ENCODE measurements at places on chromosomes 3 and 15.
A peak's percentile ranks its signal among the peaks of the same experiment; 100 is the strongest.

GRCh38 chr3:145429546-145429945 is 731.4 kb downstream of the PLOD2 start:
- H3K27me3 ChIP-seq = no peaks in the 10 kb centered on the region
- no peak overlapping the region for H3K27ac ChIP-seq
- no peaks in the 10 kb centered on the region for H3K36me3 ChIP-seq
- H3K4me3 ChIP-seq = no peak overlapping the region
- no peak for DNase-seq

DNA sequence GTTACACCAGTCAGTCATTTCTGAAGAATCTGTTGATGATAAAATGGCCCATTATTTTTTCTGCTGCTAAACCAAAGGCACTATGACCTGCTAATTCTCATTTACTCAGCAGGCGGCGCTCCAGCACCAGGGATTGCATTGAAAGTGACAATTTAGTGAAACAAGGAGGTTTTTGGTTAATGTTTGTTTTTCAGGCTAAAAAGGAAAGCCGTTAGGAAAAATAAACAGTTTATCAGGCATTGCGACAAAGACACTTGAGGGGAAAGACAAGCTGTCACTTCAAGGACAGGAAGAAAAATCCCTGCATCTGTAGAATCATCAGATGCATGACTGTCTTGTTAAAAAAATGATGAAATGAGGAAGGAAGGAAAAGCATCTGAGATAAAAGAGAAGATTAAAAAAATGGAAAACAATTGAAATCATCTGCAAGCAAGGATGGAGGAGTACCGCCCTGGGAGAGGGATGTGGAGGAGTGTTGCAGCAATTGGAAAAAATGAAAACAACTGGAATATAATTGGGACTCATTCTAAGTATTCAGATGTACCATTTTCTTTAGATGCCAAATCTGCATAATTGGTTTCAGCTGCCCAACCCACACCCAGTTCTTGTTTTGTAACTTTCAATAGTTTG is 54.0 kb downstream of the NR1D2 start:
- H3K36me3 ChIP-seq = no peaks in the 10 kb centered on the region
- H3K4me3 ChIP-seq = no peak overlapping the region
- no peak overlapping the region for H3K27ac ChIP-seq
- no peaks in the 10 kb centered on the region for H3K4me1 ChIP-seq

- no peaks in the 10 kb centered on the region for H3K27me3 ChIP-seq
- H3K27ac ChIP-seq = no peak overlapping the region
- no peak for DNase-seq
These were observed 38.7 kb downstream of the CHST2 start for GRCh38 chr3:143158014-143158988.

DNA sequence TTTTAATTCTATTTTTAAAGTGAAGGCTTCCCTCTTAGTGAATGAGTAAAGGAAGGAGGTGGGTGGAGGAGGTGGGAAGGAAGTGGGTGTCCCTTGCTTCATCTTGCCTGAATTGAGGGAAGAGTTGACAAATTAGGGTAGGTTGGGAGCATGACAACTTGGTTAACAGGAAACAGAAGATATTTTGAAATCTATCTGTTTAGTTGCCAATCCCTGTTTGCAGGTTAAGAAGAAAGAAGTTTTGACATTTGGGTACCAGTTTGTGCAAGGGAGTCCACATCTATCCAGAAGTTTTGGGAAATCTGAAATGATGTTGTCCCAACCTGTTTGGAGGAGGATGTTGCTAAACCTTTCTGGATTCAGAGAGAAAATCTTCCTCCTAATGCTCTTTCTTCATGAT is 204.1 kb upstream of the SUCLG2 start:
- no peak for DNase-seq
- H3K27me3 ChIP-seq = no peaks in the 10 kb centered on the region
- H3K4me1 ChIP-seq = no peaks in the 10 kb centered on the region
- H3K4me3 ChIP-seq = no peak overlapping the region

DNA sequence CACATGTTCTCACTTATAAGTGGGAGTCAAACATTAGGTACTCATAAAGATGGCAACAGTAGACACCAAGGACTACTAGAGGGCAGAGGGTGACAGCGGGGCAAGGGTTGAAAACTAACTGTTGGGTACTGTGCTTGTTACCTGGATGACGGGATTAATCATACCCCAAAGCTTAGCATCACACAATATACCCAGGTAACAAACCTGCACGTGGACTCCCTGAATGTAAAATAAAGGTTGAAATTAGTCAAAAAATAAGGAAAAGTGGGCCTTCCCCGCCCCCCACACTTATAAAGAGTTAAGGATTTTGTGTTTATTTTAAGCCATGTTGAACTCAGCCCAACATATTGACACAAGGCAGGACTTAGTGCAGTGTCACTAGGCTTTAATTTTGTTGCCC is 96.1 kb downstream of the APBA2 start:
- no peaks in the 10 kb centered on the region for H3K36me3 ChIP-seq
- no peaks in the 10 kb centered on the region for H3K27me3 ChIP-seq
- H3K4me3 ChIP-seq = no peak overlapping the region
- DNase-seq = no peak

GRCh38 chr3:13882876-13883275 is 3.0 kb upstream of the WNT7A start:
- H3K27ac ChIP-seq = no peak overlapping the region
- no peaks in the 10 kb centered on the region for H3K36me3 ChIP-seq
- H3K27me3 ChIP-seq = peaks cover 62% of the 10 kb centered on the region

DNA sequence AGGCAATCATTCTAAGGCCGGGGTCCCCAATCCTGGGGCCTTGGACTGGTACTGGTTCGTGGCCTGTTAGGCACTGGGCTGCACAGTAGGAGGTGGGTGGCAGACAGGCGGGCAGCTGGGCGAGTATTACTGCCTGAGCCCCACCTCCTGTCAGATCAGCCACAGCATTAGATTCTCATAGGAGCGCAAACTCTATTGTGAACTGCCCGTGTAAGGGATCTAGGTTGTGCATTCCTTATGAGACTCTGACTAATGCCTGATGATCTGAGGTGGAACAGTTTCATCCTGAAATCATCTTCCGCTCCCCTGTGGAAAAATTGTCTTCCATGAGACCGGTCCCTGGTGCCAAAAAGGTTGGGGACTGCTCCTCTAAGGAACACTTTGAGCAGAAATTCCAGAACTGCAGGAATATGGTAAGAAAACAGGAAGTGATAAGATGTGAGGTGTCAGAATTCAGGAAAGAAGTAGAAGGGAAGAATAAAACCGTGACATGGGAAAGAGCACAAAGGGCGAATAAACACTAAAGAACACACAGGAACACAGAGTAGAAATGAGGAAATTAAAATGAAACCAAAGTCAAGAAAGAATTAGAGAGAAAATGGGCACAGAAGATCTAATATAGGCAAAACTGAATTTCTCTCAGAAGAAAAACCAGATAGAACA is 57.6 kb downstream of the PDCD6IP start:
- no peak overlapping the region for H3K27ac ChIP-seq
- no peaks in the 10 kb centered on the region for H3K27me3 ChIP-seq
- H3K4me3 ChIP-seq = no peak overlapping the region

GRCh38 chr3:57464011-57464410 is 80.1 kb downstream of the DNAH12 start:
- H3K27me3 ChIP-seq = no peaks in the 10 kb centered on the region
- H3K4me1 ChIP-seq = no peaks in the 10 kb centered on the region
- DNase-seq = no peak
- H3K27ac ChIP-seq = no peak overlapping the region
- H3K4me3 ChIP-seq = no peak overlapping the region
- H3K36me3 ChIP-seq = no peaks in the 10 kb centered on the region

DNA sequence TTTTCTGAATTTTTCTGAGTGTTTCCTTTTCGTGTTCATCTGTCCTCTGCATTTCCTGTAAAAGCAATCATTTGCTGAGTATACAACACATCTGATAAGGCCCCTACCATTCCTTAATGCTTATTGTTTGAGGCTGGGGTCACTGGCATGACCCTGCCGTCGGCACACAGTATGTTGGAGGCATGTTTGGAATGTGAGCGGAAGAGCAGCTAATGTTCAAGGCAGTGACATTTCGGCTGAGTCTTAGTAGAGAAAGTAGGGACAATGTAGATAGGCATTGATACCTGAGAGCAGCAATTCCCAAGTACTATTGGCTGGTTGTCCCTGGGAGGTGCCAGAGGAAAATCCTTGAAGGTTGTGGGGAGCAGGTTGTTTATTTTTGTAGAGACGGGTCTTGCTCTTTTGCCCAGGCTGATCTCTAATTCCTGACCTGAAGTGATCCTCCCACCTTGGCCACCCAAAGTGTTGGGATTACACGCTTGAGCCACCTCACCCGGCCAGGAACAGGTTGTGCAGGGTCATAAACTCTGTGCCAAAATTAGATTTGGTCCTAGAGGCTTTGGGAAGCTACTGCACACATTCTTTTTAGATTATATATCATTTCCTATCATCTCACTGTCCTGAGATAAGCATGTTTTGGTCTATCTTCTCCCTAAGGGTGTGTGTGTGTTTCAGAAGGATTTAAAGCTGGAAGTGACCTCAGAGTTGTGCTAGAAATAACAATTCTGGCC is 13.5 kb downstream of the PTPN23 start:
- no peaks in the 10 kb centered on the region for H3K36me3 ChIP-seq
- H3K27me3 ChIP-seq = no peaks in the 10 kb centered on the region
- H3K27ac ChIP-seq = peak overlapping the region; percentile 6
- no peak for DNase-seq

DNA sequence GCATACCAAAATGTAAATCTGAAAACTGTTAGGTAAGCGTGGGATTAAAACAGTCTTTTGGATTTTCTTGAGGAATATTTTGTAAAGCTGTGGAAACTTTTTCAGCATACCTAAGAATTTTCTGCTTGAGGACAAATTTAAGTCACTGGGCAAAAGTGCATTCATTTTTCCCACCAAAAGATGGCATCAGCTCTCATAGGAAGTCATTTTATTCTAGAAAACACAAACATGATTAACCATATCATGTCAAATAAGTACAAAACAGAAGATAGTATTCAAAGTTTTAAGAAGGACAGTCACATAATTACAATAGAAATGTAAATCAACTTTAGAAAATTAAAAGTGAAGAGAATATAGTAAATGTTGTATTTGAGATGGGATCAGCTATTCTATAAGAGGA is 63.5 kb downstream of the SLC49A4 start:
- no peak overlapping the region for H3K4me3 ChIP-seq
- H3K27ac ChIP-seq = no peak overlapping the region
- H3K36me3 ChIP-seq = no peaks in the 10 kb centered on the region
- H3K27me3 ChIP-seq = no peaks in the 10 kb centered on the region
- DNase-seq = no peak

DNA sequence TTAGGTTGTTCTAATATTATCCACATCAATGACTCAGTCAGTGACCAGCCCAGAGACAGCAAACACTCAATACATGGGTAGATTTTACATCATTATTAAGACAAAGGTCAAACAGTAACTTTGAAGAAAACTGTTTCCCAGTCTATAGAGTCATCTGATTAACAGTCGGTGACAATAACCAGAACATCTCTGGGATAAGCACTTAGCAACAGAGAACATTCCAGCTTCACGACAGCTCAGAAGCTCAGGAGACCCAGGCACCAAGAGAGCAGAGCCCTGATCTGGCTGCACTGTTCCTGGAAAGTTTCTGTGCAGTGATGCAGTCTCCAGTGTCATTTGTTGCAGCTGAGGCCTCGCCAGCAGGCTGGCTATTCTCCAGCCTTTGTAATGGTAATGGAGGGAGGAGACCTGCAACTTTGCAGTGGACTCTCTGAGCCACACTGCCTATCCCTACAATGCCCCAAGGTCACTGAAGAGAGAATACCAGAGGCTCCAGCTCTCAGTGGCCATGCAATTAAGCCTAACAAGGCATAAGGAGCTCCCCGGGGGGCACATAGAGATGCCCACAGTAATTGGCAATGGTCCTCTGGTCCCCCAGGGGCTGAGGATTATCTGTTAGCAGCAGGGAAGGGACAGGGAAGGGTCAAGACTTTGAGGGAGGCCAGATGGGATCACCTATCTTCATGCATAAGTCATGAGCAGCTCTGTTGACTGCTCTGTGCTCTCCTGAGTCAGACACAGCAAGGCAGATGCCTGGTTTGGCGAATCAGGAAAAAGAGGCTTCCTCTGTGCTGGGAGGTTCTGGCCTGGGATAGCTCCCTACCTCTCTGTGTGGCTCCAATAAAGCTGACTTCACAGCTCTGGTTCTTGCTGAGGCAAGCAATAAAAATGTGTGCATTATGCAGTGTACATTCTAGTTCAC is 163.6 kb downstream of the CTNNB1 start:
- DNase-seq = no peak
- no peaks in the 10 kb centered on the region for H3K36me3 ChIP-seq
- no peak overlapping the region for H3K4me3 ChIP-seq
- no peak overlapping the region for H3K27ac ChIP-seq
- no peaks in the 10 kb centered on the region for H3K27me3 ChIP-seq

DNA sequence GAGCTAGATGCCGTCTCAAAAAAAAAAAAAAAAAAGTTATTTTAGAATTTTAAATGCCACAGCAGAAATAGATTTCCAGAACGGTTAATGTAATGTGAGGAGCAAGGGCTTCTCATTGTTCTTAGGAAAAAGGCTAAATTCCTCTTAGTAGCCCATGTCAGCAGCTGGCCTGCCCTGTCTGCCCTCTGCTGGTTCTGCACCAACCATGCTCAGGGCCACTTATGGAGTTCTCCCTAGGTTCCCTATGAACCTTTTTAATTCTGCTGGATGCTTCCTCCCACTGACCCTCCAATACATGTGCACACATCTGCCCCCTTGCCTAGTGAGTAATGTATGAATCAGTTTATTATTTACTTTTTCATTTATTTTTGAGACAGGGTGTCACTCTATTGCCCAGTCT is 32.2 kb upstream of the DPPA4 start:
- DNase-seq = no peak
- H3K36me3 ChIP-seq = no peaks in the 10 kb centered on the region
- H3K4me1 ChIP-seq = no peaks in the 10 kb centered on the region
- no peak overlapping the region for H3K4me3 ChIP-seq

DNA sequence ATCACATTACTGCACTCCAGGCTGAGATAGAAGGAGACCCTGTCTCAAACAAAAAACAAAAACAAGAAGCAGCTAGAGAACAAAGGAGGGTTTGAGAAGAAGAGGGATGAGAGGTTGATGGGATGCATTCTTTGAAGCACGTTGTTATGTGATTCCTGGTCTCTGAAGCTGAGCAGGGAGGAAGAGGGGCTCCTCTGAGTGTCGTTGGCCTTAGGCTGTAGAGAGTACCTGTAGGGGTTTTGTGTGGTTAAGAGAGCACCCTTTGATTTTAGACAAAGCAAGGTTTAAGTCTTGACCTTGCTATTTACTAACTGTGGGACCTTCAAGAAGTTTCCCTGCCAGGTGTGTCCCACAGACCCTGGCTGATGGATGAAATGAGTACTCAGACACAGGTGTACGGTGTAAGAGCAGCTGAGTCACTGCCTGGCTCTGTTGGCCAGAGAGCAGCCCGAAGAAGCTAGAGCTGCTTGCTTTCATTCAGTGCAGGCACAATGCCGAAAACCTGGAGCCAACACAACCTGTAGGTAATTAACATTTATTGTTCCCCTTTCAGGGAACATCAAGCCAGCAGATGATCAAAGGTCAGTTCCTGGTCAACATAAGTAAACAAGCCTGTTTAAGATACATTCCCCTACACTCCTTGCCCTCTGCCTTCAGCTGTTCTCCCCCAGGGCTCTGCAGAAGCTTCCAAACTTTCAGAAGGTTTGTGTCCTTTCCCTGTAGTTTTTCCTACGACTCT is 67.2 kb downstream of the LRRK1 start:
- peak overlapping the region; percentile 36 for H3K27ac ChIP-seq
- H3K36me3 ChIP-seq = peaks cover 8% of the 10 kb centered on the region
- H3K4me1 ChIP-seq = no peaks in the 10 kb centered on the region
- no peak overlapping the region for H3K4me3 ChIP-seq
- DNase-seq = no peak

- no peak for DNase-seq
- peaks cover 4% of the 10 kb centered on the region for H3K4me1 ChIP-seq
- H3K4me3 ChIP-seq = peak overlapping the region; percentile 69
- H3K36me3 ChIP-seq = no peaks in the 10 kb centered on the region
- H3K27me3 ChIP-seq = no peaks in the 10 kb centered on the region
- H3K27ac ChIP-seq = peak overlapping the region; percentile 93
These were observed 2.5 kb downstream of the CLDN11 start for GRCh38 chr3:170421111-170421641.

Data from breast epithelium (tissue), 4 donors.